ENCODE measurements at places on chromosomes 2 and 18.

- DNase-seq: no peak
Measured at GRCh38 chr2:235951493-235951892, 216.7 kb downstream of the GBX2 start.

DNA sequence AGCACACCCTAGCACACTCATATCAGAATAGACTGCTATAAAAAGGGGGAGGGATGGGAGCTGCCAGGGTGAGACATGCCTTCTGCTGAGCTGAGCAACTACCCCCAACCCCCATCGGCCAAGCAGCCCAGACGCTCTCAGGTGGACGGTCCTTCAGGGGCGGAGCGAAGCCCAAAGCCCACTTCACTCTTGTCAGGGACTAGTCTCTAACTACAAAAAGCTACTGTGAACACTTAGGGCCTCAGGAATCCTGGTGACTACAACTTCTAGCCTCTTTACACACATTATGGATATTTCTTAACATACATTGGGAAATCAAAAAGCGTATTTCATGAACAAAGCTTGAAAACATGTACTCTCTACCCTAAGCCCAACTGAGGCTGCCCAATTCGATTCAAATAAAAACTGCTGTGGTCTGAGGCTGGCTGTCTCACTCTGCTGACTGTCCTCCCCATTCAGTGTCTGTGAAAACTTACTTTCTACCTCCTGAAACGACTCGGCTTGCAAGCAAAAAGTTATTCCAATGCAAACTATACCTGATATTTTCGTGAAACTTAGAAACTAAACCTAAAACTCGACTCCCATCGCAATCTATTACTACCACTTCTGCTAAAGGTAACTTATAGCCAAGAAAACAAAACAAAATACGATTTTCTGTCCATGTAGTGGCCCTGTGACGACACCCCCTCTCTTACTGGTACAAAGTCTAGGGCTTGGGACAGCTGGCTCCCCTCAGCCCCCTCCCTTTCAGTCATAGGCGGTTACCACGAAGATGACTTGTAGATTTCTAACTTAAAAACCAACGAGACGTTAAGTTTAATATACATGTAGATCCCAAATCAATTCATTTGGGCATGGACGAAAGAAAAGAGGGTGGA is 1.2 kb downstream of the SERTAD2 start:
- DNase-seq: no peak

DNA sequence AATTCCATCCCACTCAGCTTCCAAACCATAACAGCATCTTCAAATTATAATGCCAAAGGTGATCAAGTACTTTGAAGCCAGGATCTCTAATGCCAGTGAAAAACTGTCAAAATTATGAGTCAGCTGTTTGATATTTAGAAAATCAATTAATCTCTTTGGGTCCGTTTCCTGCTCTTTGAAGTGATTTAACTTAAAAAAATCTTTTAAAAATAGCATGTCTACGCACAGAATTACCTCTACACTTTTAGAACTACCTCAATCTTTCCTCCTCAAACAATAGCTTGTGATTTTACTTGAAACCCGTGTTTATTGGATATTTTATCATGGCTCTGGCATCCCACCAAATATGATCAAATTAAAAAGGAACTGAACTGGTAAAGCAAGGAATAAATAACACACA is 31.3 kb upstream of the TANK start:
- DNase-seq: no peak

GRCh38 chr18:77167251-77167650 is 34.7 kb upstream of the MBP start:
- no peak for DNase-seq

GRCh38 chr18:58593938-58594337 is 35.0 kb downstream of the ALPK2 start:
- DNase-seq: no peak
